ENCODE measurements at places on chromosomes 4 and X.

- H3K36me3 ChIP-seq: no peaks in the 10 kb centered on the region
- H3K4me3 ChIP-seq: no peak overlapping the region
- no peak for ATAC-seq
- no peaks in the 10 kb centered on the region for H3K4me1 ChIP-seq
These were observed 7.1 kb downstream of the NHSL2 start for GRCh38 chrX:71917621-71918343.

- no peaks in the 10 kb centered on the region for H3K27me3 ChIP-seq
- H3K4me3 ChIP-seq: no peak overlapping the region
- H3K4me1 ChIP-seq: peaks cover 58% of the 10 kb centered on the region
- no peak overlapping the region for H3K27ac ChIP-seq
- H3K36me3 ChIP-seq: no peaks in the 10 kb centered on the region
These were observed 152.7 kb downstream of the NAA11 start for GRCh38 chr4:79173186-79173585.

DNA sequence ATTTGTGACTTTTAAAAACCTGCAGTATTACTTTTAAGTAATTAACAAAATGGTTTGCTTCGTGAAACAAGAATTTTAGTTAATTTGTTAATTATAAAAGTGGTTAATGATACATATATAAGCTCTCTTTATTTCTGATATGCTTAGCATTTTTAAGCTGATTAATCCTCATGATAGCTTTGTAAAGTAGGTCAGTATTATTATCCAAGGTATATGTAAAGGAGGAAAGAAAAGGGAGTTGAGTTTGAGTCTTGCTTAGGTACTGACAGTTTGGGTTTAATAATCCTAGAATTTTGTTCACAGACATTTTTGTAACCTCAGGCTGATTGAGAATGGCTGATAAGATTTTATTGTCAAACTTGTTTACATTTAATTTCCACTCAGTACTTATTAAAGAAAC is 21.8 kb downstream of the HERC3 start:
- no peak overlapping the region for H3K4me3 ChIP-seq
- peaks cover 75% of the 10 kb centered on the region for H3K4me1 ChIP-seq
- no peaks in the 10 kb centered on the region for H3K27me3 ChIP-seq
- no peaks in the 10 kb centered on the region for H3K36me3 ChIP-seq
- no peak for ATAC-seq

- no peaks in the 10 kb centered on the region for H3K36me3 ChIP-seq
- no peak overlapping the region for H3K4me3 ChIP-seq
- H3K27ac ChIP-seq: no peak overlapping the region
These were observed 130.7 kb upstream of the GPRIN3 start for GRCh38 chr4:89438102-89438831.

DNA sequence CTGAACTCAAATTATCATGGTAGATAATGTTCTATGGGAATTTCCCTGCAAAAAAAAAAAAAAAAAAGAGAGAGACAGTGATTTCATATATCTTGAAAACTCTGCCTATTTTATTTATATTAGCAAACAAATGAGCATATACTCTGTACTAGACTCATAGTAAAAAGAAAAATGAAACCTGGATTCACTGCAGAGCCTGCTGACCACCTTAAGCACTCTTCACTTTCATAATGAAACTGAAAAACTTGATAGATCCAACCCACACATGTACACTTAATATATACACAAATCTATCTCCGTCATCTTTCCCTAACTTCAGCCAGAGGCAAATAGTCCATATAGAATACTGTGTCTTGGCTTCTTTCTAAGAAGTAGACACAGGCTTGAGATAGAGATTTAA is 226.1 kb upstream of the KCNIP4 start:
- no peaks in the 10 kb centered on the region for H3K36me3 ChIP-seq
- ATAC-seq: no peak
- no peaks in the 10 kb centered on the region for H3K4me1 ChIP-seq
- no peaks in the 10 kb centered on the region for H3K27me3 ChIP-seq
- no peak overlapping the region for H3K4me3 ChIP-seq

DNA sequence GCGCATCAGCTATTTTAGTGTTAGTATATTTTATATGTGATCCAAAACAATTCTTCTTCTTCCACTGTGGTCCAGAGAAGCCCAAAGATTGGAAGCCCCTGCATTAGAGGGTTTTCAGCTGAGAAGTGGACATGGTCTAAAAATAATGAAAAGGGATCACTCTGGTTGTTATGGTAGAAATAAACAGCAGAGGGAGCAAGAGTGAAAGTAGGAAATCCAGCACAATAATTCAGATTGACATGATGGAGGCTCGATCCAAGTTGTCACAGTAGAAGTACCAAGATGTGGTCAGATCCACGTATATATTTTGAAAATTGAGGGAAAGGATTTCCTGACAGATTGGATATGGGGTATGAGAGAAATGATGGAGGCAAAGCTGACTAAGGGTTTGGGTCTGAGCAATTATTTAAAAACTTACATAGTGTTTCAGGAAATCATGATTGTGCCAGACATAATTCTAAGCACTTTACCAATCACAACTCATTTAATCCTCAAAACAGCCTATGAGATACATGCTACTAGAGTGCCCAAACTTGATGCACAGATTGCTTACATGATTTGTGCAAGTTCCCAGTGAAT is 17.0 kb upstream of the TMEM144 start:
- no peak overlapping the region for H3K4me3 ChIP-seq
- peak; percentile 31 for ATAC-seq
- no peaks in the 10 kb centered on the region for H3K4me1 ChIP-seq
- H3K36me3 ChIP-seq: no peaks in the 10 kb centered on the region
- no peak overlapping the region for H3K27ac ChIP-seq

DNA sequence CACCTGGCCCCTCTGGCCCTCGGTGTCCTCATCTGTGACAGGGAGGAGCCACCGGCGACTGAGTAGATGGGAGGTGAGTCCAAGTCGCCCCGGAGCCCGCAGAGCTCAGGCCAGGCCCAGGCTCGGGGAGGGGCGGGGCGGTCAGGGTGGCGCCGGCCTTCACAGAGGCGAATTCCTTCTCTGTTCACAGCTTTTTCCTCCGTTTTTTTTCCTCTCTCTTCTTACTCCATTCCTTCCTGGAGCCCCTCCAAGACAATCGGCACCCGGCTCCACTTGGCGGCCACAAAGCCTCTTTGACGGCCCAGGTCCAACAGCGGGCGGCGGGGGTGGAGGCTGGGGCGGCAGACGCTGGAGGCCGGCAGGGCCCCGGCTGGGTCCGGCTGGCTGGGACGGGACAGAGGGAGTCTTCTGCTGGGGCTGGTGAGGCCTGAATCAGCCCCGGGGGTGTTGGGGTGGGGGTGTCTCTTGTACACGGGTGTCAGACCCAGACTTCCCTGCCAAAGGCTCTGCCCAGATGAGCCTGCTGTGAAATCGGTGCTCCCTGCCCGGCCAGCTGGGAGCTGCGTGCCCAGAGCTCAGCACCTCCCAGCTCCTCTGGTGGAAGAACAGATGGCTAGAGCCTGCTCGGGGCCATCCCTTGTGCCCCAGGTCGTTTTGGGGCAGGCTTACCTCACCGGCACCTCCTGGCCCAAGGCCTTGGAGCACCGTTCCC is 22.6 kb downstream of the FGFRL1 start:
- H3K4me1 ChIP-seq: peaks cover 42% of the 10 kb centered on the region
- H3K4me3 ChIP-seq: peak overlapping the region; percentile 31
- peak; percentile 69 for ATAC-seq
- no peak overlapping the region for H3K27ac ChIP-seq
